ENCODE measurements at places on chromosomes 2 and 18.
A peak's percentile ranks its signal among the peaks of the same experiment; 100 is the strongest.

GRCh38 chr2:186554850-186555671 lies 34.8 kb upstream of the ITGAV start:
- peak; percentile 80 for DNase-seq

DNA sequence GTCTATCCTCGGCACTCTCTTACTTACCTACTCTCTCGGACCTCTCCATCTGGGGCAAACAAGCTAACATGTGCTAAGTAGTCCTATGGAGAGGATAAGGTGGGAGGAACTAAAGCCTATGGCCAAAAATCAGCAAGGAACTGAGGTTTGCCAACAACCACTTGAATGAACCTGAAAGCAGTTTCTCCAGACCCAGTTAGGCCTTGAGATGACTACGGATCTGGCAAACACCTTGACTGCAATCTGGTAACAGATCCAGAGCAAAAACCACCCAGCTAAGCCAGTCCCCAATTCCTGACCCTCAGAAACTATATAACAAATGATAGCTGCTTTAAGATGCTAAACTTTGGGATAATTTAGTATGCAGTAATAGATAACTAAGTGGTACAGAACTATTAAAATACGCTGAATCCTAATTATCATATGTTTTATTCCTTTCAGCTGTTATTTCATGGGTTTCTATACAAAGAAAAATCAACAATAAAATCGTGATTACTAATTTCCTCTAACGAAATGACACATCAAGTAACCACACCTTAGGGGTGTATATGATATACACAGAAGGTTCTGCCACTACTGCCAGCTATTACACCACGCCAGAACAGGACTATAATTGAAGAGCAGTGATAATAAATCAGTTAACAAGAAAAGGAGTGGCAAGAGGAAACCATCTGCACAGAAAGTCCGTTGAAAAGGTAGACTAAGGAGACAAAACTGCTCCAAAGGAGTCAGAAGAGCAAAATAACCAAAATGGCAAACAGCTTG lies 3.2 kb downstream of the FARSB start:
- DNase-seq, result no peak

DNA sequence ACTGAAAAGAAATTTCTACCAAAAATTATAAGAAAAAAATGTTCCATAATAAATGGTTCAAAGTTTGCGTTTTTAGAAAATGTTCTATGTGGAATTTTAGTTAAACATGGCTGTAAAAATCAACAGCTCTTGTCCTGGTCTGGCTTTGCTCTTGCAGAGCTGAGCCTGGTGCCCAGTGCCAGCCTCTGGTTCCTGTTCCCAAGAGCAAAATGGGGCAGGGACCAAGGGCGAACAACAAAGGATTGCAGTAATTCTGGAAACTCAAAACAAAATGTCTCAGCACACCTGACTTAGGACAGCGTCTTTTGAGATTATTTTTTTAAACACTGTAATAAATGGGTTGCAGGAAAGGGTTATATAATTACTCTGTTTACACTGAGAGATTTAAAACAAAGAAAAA lies 174.7 kb downstream of the ANAPC1 start:
- DNase-seq, result no peak

DNA sequence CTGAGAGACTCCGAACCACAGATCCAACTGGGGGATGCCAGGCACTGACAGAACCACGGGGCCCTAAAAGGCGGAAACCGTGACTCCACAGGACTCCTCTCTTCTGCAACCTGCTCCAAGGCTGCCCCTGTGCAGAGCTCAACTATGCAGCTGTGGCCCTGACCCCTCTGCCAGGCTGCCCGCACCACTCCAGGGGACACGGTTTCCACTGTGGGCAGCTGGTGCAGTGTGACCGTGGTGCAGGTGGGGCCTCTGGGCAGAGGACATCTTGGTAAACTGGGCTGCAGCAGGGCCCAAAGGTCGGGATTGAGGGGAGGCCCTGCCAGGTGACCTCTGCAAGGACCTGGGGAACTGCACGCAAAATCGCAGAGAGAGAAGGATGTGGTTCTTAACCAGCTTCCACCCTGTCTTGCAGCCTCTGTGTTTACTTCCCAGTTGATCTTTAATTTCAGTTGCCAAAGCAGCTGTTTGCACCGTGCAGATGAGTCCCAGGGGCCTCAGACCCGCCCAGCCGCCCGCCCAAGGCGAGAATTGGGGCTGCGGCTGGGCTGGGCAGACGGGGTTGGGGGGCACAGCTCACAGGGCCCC lies 104.6 kb upstream of the CTDP1 start:
- DNase-seq, result no peak

- no peak for DNase-seq
Measured at GRCh38 chr2:902584-902983, 48.1 kb upstream of the SNTG2 start.

DNA sequence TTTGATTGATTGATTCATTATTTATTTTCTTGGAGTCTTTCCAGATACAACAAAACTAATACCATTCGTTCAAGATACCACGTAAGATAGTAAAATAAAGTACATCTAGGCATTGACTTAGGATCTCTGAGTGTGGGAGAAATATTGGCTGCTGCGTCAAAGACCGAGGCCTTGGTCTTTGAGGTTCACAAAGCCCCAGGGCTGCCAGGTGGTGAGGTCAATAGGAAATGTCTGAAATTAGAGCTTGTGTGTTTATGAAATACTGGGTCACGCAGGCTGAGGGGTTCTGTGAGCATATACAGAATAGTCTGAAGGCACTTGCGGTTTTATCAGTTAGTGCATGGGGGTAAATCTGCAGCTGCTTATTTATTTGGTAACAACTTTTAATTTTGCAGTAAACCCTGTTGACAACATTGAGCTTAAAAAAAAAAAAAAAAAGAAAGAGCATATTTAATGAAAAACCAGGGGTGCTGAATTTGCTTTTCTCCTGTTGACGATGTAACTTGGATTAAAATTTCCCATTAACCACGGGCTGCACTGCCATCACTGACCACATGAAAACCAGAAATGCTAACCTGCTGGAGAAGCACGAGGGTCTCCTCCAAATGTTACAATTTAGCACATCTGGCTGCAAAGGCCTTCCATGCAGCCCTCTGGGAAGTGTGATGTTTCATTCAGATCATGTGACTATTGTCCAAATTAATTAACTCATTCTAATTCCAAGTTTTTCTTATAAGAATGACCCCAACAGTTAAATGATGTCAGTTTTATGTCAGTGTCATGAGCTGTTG lies 27.1 kb upstream of the SERPINB12 start:
- DNase-seq, result no peak

GRCh38 chr2:105881286-105882136 lies 136.8 kb downstream of the NCK2 start:
- no peak for DNase-seq

GRCh38 chr2:100783987-100784386 lies 36.0 kb upstream of the NPAS2 start:
- DNase-seq, result peak; percentile 22

GRCh38 chr2:66930339-66931220 lies 466.6 kb upstream of the ETAA1 start:
- DNase-seq, result no peak

DNA sequence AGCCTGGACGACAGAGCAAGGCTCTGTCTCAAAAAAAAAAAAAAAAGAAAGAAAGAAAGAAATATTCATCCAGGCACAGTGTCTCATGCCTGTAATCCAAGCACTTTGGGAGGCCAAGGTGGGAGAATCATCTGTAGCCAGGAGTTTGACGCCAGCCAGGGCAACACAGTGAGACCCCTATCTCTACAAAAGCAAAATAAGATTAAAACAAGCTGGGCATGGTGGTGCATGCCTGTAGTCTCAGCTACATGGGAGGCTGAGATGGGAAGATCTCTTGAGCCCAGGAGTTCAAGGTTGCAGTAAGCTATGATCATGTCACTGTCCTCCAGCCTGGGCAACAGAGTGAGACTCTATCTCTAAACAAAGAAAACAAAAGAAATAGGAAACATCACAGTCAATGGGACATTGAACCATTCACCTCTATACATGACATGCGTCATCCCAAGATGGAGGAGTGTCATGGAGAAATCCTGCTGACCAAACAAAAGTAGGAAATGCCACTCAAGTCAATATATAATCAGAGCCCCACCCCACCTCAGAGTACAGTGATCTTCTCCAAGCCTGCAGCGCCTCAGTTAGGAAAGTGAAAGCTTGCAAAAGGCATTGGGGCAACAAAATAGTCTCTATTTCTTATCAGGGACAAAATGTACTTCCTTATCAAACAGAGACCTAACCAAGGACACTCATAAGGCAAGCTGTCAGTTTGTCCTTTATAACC lies 9.8 kb downstream of the FEV start:
- no peak for DNase-seq

DNA sequence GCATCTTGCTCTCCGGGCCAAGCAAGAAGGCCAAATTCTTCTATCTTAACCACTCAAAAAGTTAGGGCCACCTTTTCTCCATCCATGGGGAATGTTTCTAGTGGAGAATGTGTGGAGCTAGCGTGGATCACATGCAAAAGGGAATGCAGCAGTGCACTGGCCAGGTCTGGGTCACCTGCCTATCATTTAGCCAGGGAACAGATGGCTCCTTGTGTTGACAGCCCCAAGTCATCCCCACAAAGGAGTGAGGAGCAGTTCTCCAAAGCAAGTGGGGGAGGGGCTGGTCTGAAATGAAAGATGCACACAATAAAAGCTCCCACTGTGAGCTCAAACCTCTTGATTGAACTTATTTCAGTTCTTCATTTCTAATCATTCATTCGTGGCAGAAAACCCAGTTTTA lies 19.1 kb downstream of the EPB41L3 start:
- no peak for DNase-seq

DNA sequence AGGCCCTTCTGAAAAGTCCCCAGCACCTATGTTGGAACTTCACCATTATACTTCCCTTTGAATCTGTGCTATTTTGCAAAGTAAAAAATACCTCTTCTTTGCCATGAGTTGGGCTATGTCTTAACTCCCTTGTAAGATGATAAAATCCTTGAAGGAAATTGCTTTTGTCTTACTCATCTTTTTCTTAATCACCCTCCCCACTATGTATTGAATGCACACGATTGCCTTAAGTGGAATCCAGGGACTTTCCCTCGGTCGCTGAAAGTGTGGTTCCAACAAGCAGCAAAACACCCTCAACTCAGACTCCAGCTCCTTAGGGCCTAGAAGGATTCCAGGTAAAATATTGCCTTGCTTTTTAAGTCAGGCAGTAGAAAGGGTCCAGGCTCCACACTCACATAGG lies 173.2 kb upstream of the ARL4C start:
- peak; percentile 94 for DNase-seq

DNA sequence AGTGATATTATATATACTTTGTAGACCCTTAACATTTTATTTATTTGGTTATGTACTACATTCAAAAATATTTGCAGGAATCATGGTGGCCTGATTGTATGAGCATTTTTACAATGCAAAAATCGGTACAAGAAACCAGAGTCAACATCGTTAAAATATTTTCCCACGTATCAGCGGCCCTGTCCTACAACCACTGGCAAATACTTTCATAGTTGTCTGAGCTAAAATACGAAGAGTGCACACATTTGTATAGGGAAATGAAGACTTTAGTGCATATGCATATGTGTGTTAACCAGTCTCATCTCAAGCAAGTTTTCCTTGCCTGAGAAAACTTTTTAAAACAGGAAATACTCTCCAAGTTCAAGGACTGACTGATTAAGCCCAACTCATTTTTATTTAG lies 35.9 kb downstream of the CCDC102B start:
- DNase-seq, result no peak

- DNase-seq, result no peak
Measured at GRCh38 chr2:216875862-216876261, 16.0 kb upstream of the TNP1 start.

GRCh38 chr2:74242354-74243071 lies 44.1 kb downstream of the MTHFD2 start:
- no peak for DNase-seq

DNA sequence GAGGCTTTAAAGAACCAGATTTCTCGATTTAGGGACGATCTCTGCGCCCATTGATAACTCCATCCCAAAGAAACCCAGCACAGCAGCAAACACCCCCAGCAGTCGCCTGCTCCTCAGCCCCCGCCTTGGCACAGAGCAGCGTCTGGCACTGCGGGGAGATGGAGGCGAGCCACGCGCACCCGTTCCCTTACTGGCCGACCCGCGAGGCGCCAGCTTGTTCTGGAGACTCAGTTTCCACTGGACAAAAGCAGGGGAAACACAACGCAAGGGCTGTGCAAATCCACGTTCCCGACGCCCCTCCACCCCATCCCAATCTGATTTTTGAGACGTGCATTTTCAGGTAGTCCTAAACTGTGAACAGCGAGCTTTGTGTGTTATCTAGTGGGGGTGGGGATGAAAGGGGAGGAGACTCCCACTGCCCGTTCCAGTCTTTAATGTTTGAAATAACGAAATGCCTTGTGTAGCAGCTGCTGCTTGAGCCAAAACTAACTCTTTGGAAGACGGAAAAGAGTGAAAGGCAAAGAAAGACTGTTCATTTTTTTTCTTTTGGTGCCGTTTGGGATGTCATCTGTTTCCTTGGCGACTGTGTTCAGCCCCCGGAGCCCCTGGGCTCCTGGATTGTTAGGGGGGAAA lies 143.2 kb downstream of the MEIS1 start:
- DNase-seq, result no peak

- DNase-seq, result no peak
Measured at GRCh38 chr18:77020561-77020960, 112.0 kb downstream of the MBP start.

DNA sequence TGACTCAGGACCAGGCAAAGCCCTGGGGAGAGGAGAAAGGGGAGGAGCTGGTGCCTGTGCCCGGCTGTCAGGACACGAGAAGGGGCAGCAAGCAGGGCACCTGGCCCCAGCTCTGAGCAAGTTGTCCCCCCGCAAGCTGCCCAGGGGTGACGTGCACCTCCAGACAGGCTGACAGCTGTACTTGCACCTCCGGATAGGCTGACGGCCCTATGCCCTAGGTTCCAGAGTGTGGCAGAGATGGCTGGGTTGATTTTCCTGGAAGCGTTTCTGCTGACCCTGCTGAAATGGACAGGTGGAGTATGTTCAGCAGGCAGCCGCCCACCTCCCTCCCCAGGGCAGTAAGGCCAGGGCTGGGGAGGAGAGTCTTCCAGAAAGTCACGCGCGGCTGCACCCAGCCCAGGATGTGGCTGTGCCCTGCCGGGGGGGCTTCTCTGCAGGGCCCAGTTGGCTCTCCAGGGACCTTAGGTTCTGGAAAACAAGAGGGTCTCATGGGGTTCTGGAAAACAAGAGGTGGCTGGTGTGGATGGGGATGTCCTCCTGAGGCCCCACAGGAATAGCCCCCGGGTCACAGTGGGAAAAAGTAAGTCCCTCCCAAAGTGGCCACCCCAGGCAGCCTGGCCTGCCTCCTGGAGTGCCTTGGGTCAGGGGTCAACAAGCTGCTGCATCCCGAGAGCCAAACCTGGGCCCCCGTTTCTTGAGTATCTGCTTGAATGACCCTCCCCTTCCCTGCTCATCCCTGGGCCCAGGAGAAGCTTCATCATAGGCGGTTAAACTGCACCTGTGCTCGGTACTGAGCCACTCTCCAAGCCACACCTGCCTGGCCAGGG lies 71.4 kb upstream of the OTOS start:
- no peak for DNase-seq

GRCh38 chr2:29977284-29977683 lies 55.9 kb upstream of the ALK start:
- DNase-seq, result no peak

DNA sequence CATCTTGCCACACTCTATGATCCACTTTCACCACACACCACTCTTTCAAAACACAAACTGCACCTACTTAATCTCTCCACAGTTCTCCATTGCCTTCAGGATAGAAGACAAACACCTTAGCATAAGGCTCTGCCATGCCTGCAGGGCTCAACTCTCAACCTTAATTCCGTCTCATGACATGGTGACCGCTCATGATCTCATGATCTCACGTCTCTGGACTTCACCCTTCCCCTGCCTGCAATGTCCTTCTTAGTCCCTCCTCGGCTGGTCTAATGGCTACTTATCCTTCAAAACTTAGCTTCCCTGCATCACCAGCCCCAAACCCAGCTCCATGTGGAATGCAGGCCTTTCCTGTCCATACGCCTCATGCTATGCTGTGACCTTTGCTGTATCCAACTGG lies 85.3 kb downstream of the ACVR1 start:
- DNase-seq, result no peak
